ENCODE measurements at places on chromosomes 2 and 18.

DNA sequence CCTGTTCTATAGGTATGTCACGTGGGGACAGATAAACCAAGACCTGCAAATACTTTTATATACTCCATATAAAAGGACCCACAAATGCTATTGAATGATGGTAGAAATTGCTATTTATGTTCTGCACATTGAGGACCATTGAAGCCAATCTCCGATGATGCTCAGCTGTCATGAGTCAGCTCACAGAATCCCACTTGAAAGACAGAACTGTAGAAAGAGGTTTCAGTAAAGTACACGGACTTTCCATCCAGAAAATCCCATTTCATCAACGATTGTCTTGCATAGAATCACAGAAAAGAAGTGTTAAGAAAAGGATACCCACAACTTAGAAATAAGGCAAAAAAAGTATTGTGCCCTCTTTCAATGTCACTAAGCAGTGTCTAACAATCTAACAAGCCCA is 169.0 kb upstream of the COPS8 start:
- no peak for DNase-seq

DNA sequence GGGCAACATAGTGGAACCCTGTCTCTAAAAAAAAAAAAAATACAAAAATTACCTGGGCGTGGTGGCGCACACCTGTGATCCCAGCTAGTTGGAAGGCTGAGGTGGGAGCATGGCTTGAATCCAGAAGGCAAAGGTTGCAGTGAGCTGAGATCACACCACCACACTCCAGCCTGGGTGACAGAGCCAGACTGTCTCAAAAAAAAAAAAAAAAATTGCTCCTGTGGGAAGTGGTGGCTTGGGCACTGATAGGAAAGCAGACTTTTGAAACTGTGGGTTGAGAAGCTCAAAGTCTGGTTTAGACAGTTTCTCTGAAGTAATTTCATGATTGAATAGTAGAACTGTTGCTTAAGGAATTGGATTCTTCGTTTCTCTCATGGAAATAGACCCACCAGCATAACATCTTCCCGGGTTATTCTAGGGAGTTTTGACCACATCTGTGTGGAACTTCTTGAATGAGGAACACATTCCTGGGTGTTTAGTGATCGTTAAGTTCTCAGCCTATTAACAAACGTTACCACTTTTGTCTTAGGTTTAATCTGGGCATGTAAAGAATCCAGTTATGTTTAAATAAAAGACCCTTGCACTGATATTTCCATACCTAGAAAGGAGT is 33.5 kb downstream of the GRHL1 start:
- DNase-seq, result no peak

DNA sequence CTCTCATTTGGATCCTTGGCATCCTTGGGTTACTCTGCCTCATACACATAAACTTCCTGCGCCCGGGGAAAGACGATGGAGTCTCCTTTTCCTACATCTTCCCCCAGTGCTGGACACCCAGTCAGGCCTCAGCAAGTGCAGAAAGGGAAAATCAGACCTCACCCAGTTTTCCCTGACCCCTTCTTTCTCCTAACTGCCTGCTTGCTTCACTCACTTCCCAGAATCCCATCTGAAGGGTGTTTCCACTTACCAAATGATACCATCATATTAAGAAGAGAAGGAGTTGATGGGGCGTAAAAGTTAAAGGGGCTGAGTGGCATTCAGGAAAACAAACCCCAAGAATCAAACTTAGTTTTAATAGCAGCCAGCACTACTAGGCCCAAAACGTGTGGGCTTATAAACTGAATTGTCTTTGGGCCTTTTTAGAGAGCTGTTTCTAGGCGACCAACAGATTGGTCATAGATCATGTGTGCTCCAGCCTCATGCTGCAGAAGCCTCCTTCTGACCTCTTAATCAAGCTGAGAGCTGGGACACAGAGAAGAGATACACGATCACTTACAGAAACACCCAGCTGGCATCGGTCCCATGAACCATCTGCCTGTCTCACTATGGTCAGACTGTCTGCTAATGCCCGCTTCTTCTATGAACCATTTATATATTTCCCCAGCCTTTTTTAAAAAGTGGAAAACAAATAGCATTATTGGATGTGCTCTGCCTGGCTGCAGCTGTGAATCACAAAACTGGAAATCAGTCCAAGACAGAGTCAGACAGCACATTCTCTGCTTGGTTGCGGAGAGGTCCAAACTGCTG is 165.7 kb upstream of the SLC14A2 start:
- DNase-seq, result no peak

GRCh38 chr18:79818631-79819030 is 20.9 kb downstream of the KCNG2 start:
- no peak for DNase-seq

DNA sequence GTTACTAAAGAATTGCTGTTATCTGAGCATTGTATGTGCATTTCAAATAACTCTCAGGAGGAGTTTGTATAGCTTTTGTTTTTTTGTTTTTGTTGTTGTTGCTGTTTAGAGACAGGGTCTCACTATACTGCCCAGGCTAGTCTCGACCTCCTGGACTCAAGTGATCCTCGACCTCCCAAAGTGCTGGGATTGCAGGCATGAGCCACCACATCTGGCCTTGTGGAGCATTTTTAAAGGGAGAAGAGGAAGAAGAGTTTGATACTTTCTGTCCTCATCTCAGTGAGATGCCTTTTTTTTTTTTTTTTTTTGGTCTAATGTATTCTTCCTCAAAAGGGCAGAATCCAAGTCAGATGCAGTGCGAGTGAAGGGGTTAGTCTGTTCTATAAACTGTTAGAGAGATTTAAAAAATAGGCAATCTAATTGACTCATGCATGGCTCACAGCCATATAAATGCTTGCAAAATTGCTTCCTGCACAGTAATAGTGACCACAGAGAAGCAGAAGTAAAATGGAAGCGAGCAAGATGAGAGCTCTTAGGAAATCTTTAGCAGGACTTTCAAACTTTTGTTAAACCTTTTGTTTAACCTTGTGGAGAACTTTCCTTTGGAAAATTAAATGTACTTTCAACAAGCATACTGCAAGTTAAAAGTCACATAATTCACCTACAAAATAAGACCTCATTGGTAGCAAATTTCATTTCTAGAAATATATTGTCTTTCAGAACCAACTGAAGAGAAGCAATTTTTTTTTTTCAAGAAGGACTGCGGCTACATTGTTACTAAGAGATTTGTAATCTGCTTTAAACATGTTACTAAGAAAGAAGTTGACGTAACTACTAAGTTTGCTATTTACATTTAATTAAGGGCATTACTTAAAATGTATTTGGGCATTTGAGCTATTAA is 52.3 kb upstream of the ROCK1 start:
- DNase-seq, result no peak

- peak; percentile 2 for DNase-seq
Measured at GRCh38 chr2:84865181-84865783, 15.6 kb downstream of the TRABD2A start.

DNA sequence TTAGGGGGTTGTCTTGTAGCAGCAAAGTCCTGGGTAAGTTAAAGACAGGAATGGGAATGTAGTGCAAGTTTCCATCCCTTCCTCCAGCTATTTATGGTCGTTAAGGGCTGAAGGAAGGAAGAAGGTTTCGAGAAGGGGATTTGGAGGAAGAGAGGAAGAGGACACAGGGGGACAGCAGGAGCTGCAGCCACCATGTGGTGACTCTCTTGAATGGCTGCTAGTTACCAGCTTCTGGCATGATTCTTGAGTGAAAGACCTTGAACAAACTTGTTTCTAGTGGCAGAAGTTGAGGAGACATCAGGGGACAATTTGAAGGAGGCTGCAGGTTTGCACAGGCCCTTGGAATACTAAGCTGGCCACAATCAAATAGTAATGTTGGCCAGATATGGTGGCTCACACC is 116.6 kb downstream of the MTX2 start:
- no peak for DNase-seq

- no peak for DNase-seq
Measured at GRCh38 chr2:65527451-65528240, 95.2 kb upstream of the SPRED2 start.

DNA sequence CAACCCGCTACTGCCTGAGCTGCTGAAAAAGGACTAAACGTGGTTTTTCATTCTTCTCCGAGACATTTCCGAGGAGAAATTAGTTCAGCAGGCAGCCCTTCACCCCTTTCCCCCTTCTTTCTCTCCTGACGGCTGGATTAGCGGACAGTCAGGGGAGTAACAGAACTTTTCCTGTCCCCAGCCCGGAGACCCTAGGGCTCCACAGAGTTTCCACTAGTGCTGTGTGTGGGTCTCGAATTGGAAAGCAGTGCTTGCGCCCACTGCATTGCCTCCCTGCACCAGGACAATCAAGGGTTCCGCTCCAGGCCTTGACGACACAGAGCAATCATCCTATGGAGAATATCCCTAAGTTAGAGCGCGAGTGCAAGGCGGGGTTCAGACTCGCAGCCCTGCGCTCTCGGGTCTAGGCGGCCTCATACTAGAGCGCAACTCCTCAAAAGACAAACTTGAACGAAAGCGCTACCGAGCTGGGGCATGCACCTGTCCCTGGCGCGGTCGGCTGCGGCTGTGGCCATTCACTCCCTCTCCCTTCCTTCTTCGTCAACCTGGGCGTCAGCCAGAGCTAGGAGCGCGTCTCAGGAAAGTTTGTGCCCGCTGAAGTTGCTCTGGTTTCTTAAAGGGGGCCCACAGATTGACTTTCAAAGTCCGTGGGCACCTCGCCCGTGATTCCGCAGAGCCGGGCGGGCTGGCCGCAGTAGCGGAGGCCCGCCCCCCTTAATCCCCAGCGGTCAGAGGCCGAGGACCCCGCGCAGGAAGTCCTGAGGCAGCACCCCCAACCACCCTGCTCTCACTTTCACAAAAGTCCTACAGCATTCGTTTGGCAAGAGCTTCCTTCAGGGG is 801 bp downstream of the OSR1 start:
- no peak for DNase-seq

DNA sequence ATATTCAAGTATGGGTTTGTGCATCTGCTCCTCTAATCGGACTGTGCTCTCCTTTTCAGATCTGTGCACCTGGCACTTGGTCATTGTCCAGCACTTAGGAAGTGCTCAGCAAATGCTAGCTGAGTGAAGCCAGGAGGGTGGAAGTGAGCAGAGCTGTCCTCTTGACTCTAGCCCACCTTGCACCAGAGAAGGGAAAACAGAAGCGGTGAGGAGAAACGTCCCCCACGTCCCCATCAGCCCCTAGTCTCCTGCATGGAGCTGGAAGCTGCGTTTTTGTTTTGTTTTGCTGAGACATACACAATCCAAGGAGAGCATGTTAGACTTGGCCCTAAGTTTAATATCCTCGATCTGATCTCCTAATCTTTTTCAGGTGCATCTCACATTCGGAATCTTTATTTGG is 73.6 kb downstream of the EN1 start:
- DNase-seq, result no peak

DNA sequence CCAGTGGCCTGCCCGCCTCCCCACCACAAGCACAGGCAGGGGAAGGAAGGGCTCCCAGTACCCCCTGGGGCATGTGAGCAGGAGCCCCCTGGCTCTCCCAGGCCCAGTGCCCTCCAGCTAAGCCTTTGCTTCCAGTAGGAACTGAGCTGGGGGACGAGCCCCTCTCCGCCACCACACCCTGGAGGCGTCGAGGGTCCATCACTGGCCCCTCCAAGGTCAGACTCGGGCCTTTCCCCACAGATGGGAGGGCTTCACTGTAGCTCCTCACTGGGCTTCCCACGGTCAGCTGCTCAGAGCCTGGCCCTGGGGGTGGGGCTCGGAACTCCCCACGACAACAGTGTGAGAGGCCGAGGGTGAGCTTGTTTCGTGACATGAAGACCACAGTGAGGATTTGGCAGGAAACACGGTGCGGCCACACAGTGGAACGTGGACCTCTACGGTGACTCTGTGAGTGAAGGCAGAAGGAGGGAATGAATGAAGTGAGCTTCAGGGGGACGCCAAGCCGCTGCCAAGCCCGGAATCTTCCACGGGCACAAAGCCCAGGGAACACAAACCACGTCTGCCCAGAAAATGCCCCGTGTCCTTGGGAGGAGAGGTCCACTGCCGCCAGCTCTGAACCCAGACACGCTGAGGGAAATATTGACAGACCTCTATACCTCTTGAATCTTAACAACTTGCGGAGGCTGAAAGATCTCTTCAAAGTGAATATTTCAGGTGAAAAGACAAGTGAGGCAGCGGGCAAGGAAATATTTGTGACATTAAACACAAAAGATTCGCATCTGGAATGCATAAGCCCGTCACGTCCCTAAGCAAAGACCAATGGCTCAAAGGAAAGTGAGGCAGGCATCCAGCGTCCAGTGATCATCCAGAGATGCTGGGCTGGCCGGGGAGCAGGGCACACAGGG is 144.8 kb upstream of the GPC1 start:
- no peak for DNase-seq

DNA sequence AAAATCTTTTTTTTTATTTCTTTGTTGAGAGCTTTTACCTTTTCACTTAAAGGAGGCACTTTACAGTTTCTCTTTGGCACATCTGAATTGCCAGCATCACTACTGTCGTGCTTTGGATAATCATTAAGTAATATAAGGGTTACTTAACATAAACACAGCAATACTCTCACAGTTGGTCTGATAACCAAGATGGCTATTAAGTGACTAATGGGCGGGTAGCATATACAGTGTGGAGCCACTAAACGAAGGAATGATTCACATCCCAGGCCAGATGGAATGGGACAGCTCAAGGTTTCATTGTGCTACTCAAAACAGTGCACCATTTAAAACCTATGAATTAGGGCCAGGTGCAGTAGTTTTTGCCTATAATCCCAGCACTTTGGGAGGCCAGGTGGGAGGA is 28.1 kb downstream of the USP37 start:
- DNase-seq, result no peak

DNA sequence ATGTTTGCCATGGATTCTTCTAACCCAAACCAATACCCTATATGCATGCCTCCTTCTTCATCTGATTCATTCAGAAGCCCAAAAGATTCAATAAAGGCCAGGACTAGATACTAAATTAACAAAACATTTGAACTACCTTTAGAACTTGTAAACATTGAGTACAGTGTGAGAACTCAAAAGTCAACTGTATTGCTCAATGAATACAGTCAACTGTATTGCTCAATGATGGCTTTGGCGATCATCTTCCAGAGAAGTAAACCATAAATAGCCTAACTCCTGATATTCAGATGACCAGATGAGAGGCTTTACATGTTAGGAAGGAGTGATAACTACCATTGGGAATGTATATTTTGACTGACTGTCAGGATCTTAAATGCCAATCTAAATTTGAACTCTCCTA is 206.5 kb upstream of the ITGA4 start:
- no peak for DNase-seq

- no peak for DNase-seq
Measured at GRCh38 chr2:30985493-30986230, 152.6 kb downstream of the GALNT14 start.

- no peak for DNase-seq
Measured at GRCh38 chr2:220015576-220015975, 388.1 kb downstream of the SLC4A3 start.

GRCh38 chr2:237154884-237155851 is 69.5 kb downstream of the COPS8 start:
- no peak for DNase-seq

- DNase-seq, result no peak
Measured at GRCh38 chr18:77131652-77132368, 773 bp downstream of the MBP start.

- DNase-seq, result no peak
Measured at GRCh38 chr2:237207646-237208045, 122.0 kb downstream of the COPS8 start.

DNA sequence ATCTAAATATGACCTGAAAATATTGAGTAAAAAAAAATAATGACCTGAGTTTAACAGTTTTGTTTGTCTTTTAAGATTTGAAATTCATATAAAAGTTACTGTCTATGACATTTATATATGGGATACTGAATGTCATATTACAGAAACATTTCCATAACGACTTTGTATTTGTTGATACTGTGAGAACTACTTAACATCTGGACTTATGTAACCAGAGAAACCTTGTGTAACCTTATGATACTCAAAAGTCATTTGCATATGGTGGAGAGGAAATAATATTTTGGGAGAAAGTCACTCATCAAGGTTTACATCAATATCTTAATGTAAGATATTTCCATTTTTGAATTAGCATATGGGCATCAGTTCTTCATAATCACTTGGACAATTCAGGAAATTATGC is 12.6 kb downstream of the MFSD6 start:
- peak; percentile 79 for DNase-seq
